ENCODE measurements at places on chromosomes 7 and 10.

GRCh38 chr7:69602522-69602921 is 4.2 kb downstream of the AUTS2 start:
- DNase-seq: no peak

DNA sequence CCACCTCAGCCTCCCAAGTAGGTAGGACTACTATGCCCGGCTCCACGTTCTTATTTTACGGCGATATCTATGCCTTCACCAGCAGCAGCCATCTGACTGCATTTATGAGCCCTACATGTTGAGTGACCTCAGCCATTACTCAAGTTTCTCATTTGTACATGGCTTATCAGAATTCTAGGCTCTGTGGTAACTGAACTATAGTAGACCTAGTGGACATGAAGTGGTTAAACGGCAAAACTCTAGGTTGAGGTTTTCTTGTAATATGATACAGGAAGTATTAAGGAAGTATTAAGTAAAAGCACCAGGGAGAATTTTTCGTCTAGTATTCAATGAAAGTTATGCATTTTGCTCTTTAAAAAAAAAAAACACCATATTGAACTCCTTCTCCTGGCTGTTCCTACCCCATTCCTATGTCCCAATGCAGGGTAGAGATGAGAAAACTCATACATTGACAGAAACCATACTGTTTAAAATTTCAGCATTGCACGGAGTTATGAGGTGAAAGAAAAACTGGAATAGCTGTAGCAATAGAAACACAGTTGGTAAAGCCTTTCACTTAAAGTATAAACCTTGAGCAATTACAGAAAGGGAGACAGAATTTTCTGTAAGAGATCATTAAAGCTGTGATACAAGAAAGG is 39.8 kb upstream of the EPC1 start:
- no peak for DNase-seq

DNA sequence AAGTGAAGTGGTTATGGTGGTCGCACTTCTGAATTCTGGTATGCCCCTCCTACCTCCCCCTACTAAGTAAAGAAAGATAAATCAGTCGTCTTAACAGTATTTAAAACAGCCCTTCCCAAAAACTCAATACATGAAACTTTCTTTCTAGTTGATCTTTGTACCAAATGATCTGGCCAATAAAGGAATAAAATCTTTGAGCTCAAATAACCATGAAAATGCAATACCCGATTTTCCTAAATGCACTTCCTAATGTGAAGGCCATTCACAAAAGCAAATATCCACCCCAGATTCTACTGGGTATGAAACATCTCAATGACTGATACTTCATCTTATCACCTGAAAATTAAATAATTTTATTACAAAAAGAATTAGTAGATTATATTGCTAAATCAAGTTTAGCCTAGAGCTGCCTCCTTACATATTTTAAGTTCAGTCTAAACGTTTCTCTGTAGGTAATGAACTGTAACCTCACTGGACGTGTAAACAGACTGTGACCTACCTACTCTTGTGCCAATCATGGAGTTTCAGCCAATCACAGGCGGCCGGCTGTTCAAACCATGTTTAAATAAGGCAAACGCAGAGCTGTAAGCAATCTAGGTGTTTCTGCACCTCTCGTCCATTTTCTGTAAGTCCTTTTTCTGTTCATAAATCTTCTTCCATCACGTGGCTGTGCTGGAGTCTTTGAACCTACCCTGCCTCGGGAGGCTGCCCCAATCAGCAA is 146.9 kb upstream of the AKR1E2 start:
- no peak for DNase-seq

DNA sequence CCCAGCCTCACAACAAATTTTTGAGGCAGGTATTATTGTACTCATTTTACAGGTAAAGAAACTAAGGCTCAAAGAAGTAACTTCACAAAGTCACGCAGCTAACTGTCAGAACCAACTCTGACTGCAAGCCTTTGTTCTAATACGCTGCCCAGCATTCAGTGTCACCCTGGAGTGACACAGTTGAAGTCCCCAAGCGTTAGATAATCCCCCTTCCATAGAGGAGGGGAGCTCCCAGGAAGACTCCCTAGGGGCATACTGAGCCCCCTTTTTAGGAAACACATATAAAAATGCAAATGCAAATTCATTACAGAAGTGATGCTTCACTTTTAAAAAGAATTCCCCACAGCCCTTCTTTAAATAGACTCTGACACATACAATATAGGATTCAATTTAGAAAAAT is 101.0 kb upstream of the MACROH2A2 start:
- DNase-seq: no peak

- DNase-seq: no peak
Observed at GRCh38 chr7:29811586-29811985, 5.3 kb downstream of the WIPF3 start.

DNA sequence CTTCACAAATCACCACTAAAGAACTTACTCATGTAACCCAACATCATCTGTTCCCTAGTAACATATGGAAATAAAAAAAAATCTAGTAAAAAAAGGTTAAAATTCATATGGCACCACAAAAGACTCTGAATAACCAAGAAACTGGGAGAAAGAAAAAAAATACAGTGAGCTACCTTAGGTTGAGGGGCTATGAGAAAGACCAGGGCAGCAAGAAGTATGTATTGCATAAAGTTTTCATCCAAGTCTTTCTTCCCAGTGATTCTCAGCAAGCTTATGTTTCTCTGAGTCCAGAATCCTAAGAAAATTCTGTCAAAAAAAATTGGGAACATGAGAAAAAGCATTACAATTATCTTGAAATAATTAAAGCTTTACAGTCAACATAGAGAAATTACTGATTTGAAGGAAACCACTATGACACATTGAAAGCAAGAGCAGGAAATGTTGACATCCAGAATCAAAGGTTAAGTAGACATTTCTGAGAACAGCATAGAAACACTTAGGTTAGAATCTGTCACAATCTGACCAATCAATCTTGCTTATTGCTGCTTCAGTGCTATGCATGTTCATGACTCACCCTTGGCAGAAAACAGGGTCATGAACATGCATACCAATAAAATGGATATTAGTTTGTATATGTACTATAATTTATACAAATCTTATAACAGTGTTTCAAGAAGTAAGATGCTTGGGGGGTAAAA is 494.0 kb upstream of the POT1 start:
- DNase-seq: no peak

DNA sequence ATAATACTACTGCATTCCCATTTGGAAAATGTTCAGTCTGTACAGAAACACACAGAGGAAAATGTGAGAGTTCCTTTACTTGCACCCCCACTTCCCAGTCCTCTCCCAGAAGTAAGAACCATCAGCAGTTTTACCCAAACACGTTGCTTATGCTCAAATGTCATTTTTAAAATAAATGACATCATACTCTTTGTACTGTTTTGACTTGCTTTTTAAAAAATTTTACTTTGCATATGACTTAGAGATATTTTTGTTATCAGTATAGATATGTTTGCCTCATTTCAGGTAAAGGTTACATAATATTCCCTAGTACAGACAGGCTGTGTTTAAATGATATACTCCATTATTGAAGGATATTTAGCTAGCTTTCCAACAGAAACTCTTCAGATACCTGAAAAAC is 13.5 kb upstream of the PTPRN2 start:
- DNase-seq: no peak

DNA sequence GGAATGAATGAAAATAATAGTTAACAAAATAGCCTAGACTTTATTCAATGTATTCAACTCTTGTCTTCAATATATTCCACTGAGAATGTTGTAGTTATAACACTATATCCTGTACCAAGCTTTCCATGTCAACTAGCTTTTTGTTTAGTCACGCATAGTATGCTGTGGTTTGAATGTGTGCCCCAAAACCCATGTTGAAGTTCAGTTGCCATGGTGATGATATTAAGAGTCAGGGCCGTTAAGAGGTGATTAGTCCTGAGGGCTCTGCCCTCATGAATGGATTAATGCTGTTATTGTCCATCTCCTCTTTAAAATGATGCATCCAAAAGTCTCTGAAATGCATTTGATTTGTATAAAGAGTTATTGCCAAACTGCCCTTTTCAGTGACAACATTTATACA is 887.6 kb downstream of the NRG3 start:
- DNase-seq: no peak

DNA sequence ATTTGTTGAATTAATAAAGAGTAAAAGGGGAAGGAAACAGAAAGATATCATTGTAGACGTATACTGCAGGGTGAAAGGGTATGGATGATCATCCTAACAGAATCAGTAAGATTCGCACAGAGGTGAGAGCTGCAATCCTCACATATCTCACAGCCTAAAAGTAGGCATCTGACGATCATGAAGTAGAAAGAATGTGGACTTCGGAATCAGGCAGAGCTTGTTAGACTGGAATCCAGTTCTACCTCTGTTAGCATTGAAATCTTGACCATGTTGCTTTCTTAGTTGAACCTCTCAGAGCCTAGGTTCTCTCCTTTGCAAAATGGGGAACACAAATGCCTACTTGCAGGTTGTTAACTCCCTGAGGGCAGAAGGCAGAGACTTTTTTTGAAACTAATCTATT is 320.0 kb upstream of the C7orf33 start:
- no peak for DNase-seq

DNA sequence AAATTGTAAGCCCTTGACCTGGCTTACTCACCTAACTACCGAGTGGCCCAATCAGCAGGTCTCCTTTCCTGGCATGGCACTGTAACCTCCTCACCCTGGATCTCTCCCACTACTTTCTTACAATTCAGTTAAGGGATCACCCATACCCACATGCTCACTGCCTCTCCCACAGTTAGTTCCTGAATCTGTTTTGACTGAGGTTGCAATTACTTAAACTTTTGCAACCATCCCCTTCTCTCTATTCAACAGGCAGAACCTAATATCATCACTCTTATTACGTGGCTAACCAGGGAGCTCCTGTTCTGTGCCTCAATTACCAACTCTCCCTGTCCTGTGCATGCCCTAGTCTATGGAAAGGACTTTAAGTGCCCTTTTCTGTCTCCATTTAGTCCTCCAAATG is 84.2 kb upstream of the IKZF1 start:
- DNase-seq: no peak

- no peak for DNase-seq
Observed at GRCh38 chr10:3398825-3399646, 226.5 kb upstream of the PITRM1 start.

GRCh38 chr7:101511965-101512364 is 117.1 kb downstream of the MYL10 start:
- no peak for DNase-seq

GRCh38 chr10:7260412-7260900 is 150.4 kb downstream of the SFMBT2 start:
- no peak for DNase-seq
